Activated CD8-positive, alpha-beta T cell treated with anti-CD3 and anti-CD28 coated beads for 36 hours (primary cell): ENCODE measurements at places on chromosomes 7 and 10. TPM values are rescaled to one million over a fixed set of nuclear protein-coding genes. Genes with fewer than 3 reads are reported as not detected.
A peak's percentile ranks its signal among the peaks of the same experiment; 100 is the strongest.

DNA sequence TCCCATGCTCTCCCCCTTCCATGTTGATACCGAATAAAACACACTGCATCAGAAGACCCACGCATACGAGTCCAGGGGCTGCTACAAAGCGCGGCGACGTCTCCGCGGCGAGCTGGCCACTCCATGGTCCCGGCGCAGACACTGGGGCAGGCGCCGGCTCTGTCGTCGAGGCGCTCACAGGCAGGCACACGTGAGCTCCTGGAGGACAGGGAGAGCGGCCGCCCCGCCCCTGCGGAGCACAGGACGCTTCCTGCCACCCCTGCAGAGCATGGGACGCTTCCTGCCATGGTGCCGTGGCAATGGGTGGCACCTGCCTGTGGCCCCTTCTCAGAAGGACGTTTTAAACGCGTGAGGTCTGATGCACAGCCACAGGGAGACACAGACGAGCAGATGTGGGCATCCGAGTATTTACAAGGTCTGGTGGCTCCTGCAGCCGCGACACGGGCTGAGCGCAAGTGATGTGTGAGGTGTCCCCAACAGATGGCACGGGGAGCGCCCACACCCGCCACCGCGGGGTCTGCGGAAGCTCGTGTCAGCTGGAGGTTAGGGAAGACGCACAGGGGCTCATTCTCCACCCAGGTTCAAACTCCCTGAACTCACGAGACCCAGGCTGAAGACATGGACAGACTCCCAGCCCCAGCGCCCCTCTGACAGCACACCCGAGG, 21.4 kb upstream of the GPR146 start:
- H3K4me1 ChIP-seq = peaks cover 12% of the 10 kb centered on the region
- DNase-seq = no peak
- peaks cover 20% of the 10 kb centered on the region for H3K36me3 ChIP-seq
- no peak overlapping the region for H3K27ac ChIP-seq

DNA sequence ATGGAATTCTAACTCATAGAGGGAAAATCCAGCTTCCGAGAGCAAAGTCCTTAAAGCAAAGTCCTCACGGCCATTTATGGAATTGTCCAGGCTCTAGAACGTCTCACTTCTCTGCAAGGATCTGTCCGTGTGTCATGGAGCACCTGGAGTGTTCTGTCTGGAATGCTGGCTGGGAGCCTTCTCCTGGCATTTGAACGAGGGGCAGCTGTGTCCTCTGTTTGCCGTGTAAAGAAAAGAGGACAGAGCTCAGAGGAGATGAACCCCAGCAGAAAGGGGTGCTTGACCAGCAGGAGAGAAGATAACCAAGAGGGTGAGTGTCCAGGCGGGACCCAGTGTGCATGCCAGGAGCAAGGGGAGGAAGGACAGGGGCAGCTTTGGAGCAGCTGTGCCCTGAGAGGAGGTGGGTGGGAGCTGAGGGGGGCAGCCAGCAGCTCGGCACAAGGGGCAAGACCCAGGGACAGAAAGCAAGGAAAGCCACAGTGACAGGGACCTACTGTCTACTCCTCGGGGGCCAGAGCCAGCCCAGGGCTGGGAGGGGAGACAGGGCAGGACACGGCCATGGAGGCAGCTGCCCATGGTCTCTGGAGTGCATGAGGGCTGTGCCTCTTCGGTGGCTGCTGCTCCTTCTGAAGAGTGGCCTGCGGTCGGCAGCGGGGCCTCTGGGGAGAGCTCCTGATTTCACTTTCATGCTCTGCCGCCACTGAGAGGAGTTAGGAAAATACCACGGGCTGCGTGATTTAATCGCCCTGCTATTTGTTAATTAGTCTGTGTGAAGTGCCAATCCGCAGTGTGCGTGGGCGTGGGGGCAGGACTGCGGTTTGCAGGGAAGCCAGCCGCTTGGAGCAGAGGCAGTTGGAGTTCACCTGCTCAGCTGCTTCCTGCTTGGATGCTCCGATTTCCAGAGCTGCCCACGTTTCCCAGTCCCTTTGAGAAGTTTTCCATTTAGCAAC, 149.3 kb upstream of the SHH start:
- H3K4me1 ChIP-seq = peaks cover 28% of the 10 kb centered on the region
- peak; percentile 52 for DNase-seq
- H3K36me3 ChIP-seq = no peaks in the 10 kb centered on the region
- peaks cover 7% of the 10 kb centered on the region for H3K27me3 ChIP-seq
- no peak overlapping the region for H3K27ac ChIP-seq

GRCh38 chr10:103660364-103661197, 167.1 kb downstream of the NEURL1 start:
- peak; percentile 27 for DNase-seq
- peak overlapping the region; percentile 85 for H3K27ac ChIP-seq
- H3K27me3 ChIP-seq = no peaks in the 10 kb centered on the region
- peaks cover 13% of the 10 kb centered on the region for H3K36me3 ChIP-seq
- peaks cover 14% of the 10 kb centered on the region for H3K4me1 ChIP-seq

- H3K4me1 ChIP-seq = no peaks in the 10 kb centered on the region
- H3K27me3 ChIP-seq = no peaks in the 10 kb centered on the region
- H3K27ac ChIP-seq = no peak overlapping the region
- no peak overlapping the region for H3K4me3 ChIP-seq
- H3K36me3 ChIP-seq = peaks cover 40% of the 10 kb centered on the region
Observed at GRCh38 chr7:762885-763284, 35.8 kb upstream of the PRKAR1B start.

Gene ANKRD1
- total RNA-seq = not detected

DNA sequence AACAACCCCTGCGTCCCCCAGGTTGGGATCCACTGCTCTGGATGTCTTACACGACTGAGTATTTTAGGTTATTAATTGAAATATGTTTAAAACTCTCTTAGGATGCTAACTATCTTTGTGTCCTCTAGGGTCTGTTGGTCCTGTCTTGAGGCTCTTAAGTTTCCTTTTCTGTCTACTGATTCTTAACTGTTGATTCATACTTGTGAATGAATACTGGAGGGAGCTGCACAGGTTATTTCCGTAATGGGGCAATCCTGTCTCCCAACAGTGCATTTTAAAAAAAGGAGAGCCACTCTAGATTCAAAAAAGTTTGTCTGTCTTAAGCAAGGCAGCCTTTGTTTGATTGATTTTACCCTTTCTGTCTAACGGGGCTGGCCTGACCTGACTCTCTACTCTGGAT, 237.6 kb upstream of the POM121L12 start:
- no peaks in the 10 kb centered on the region for H3K36me3 ChIP-seq
- H3K27ac ChIP-seq = no peak overlapping the region
- H3K4me3 ChIP-seq = no peak overlapping the region
- H3K27me3 ChIP-seq = no peaks in the 10 kb centered on the region

DNA sequence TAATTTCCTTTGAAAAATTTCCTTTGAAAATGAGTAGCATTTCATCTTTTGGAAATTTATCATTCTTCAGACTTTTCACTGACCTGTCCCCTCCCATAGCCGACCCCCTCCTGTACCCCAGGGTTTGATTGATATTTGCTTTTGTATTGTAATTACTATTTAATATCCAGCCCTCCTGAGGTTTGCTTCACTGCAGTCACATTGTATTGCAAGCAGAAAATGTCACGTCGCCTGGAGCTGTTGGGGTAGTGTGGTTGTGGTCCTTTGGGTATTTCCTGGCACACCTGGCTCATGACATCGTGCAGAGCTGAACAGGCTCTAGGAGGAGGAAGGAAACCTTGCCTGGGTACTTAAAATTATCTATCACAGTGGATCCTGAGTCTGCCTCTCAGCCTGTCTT, 116.1 kb downstream of the INSYN2A start:
- H3K36me3 ChIP-seq = no peaks in the 10 kb centered on the region
- H3K27me3 ChIP-seq = no peaks in the 10 kb centered on the region
- no peak overlapping the region for H3K27ac ChIP-seq
- H3K4me3 ChIP-seq = no peak overlapping the region

DNA sequence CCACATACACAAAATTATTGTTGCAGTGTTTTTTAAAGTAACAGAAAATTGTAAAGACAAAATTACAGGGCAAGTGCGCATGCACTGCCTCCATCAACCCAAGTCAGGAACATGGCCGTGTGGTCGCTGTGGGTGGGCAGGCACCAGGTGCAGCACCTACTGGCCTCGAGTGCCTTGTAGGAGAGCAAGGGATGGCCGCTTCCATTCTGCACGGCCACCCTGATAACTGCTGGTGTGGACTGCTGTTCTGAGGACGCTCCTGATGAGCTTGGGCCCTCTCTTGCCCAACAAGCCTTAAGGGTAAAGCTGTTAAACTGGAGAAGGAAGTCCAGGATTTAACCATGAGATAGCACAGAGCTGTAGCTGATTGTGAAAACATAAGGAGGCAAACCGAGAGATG, 124.6 kb upstream of the PPP1R9A start:
- no peak for DNase-seq
- H3K4me1 ChIP-seq = no peaks in the 10 kb centered on the region
- H3K4me3 ChIP-seq = no peak overlapping the region
- H3K36me3 ChIP-seq = no peaks in the 10 kb centered on the region
- no peaks in the 10 kb centered on the region for H3K27me3 ChIP-seq
- H3K27ac ChIP-seq = no peak overlapping the region

Gene NEUROG3
- total RNA-seq = 2.3 TPM

Gene TCERG1L
- total RNA-seq = not detected

Gene ERVW-1
- total RNA-seq = not detected

Gene TRIM50
- not detected for total RNA-seq

GRCh38 chr7:29989257-29989995, at the start of gene SCRN1:
Gene SCRN1, minus strand, starts transcription at chr7:29989801. Its CDS starts 20,734 bp downstream, at chr7:29969067.
- peak; percentile 33 for DNase-seq
- peak within 1 kb of the TSS; percentile 86 for H3K27ac ChIP-seq
- H3K4me3 ChIP-seq = peak within 1 kb of the TSS; percentile 76
- peaks cover 22% of the 10 kb centered on the region for H3K27me3 ChIP-seq

DNA sequence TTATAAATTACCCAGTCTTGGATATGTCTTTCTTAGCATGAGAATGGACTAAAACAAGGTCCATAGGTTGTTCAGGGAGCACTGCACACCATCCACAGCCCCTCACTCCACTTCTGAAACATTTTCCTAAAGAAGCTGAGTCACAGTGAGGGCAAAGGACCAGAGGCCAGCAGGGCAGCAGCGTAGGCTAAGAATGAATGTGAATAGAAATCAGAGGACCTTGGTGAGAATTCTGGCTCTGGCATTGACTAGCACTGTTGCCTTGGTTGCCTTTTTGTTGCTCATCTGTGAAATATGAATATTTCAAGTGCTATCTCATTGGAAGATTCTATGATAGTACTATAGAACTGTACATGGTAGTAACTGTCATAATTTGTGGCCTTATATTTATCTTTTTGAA, 41.7 kb upstream of the TOMM7 start:
- peak overlapping the region; percentile 30 for H3K27ac ChIP-seq
- peaks cover 41% of the 10 kb centered on the region for H3K4me1 ChIP-seq
- DNase-seq = no peak
- H3K4me3 ChIP-seq = no peak overlapping the region

DNA sequence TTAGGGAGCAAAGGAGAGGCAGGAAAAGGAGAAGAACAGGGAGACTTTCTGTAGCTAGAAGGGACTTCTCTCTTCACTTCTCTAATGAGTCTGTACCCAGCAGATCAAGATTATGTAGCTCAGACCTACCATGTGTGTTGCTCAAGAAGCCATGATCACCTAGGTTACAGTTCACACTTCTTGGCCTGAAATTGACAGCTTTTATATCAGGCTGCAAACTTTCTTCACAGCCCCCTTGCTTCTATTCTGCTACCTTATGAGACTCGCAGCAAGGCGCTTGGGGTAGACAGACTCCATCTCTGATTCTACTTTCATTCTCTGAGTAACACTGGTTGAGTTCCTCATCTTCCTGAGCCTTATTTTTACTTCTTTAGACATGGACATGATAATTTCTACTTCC, 19.6 kb upstream of the GIMAP2 start:
- peaks cover 87% of the 10 kb centered on the region for H3K4me1 ChIP-seq
- H3K4me3 ChIP-seq = peak overlapping the region; percentile 39
- H3K27ac ChIP-seq = peak overlapping the region; percentile 97
- H3K27me3 ChIP-seq = no peaks in the 10 kb centered on the region

Gene GPR26
- not detected for total RNA-seq

GRCh38 chr7:28362182-28362581, 50.1 kb upstream of the CREB5 start:
- no peak for DNase-seq
- no peaks in the 10 kb centered on the region for H3K36me3 ChIP-seq
- no peak overlapping the region for H3K27ac ChIP-seq
- peaks cover 5% of the 10 kb centered on the region for H3K27me3 ChIP-seq
- no peak overlapping the region for H3K4me3 ChIP-seq

DNA sequence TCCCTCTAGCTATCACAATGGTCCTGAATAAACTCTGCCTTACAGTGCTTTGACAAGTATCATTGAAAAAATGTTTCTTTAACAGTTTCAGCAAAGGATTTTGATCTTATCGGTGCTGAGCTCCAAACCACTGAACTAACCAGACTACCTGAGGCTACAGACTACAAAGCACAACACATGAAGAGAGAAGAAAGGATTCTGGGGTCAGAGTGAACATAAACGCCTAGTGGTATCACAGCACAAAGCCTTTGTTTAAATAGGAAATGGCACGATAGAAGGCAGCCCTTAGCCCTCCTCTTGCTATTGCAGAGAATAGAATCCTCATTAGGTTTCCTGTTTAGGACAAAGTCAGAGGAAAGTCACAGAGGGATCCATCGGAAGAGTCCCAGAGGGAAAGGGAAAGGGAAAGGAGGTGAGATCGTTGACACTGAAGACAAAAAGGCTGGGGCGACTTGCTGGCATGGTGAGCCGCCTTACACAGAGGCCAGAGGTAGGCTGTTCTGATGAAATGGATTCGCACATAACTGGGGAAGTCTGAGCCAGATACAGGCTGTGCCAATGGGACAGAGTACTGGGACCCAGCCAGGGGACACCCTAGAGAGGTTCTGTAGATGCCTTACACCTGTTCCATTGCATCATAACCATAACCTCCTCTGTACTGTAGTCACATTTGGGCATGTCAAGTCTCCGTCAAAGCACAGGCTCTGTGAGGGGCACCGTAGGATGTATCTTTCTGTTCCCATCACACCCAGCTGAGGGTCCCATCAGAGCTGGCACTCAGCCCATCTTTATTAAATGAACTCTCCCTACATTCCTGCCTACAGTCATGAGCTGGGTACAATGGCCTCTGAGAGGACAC, 71.5 kb downstream of the XPNPEP1 start:
- H3K27me3 ChIP-seq = no peaks in the 10 kb centered on the region
- no peak for DNase-seq
- peaks cover 14% of the 10 kb centered on the region for H3K4me1 ChIP-seq
- H3K36me3 ChIP-seq = no peaks in the 10 kb centered on the region
- no peak overlapping the region for H3K27ac ChIP-seq

DNA sequence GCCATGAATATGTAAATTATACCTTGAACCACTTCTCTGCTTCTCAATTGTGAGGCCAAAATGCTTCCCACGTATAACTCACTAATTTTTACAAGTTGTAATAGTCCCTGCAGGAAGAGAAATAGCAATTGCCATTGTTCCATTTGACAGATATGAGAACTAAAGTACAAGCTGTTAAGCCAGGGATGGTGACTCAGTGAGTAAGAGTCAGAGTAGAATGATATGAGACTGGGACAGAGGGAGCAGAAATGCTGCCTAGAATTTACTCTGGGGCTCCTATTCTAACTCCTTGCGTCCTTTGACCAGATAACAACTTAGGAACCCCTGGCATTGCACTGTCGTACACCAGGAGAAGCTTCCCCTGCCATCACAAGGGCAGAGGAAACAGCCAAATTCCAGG, 45.1 kb upstream of the SEPTIN7 start:
- no peak for DNase-seq
- peaks cover 10% of the 10 kb centered on the region for H3K4me1 ChIP-seq
- no peaks in the 10 kb centered on the region for H3K27me3 ChIP-seq
- no peaks in the 10 kb centered on the region for H3K36me3 ChIP-seq

GRCh38 chr10:133224756-133225372, 5.2 kb upstream of the UTF1 start:
- H3K36me3 ChIP-seq = no peaks in the 10 kb centered on the region
- H3K27ac ChIP-seq = no peak overlapping the region
- peaks cover 31% of the 10 kb centered on the region for H3K27me3 ChIP-seq
- no peak for DNase-seq
- peak overlapping the region; percentile 26 for H3K4me3 ChIP-seq

GRCh38 chr7:78585980-78586379, 787.4 kb downstream of the PHTF2 start:
- H3K27me3 ChIP-seq = no peaks in the 10 kb centered on the region
- no peak overlapping the region for H3K27ac ChIP-seq
- no peaks in the 10 kb centered on the region for H3K4me1 ChIP-seq
- H3K36me3 ChIP-seq = no peaks in the 10 kb centered on the region
